NCI-H187 treated with DMSO at 0.1 percent for 48 hours (cell line): ENCODE measurements at places on chromosomes 2 and 18.

DNA sequence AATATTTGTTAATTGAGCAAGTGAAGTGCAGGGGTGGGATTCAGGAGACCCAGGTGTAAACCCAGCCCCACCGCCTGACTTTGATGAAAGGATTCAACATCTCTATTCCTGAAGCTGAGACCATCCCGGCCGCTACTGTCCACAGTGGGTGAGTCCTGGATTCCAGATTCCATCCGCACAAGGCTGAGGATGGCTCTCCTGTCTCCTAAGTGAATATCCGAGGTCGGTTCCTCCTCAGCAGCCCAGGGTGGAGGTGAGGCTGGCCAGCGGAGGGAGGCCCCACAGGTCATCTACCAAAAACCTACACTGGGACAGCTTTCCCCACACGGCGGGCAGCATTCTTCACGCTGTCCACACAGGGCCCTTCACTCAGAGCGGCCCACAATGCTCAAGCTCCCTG lies 57.6 kb downstream of the ACKR3 start:
- no peak for DNase-seq

DNA sequence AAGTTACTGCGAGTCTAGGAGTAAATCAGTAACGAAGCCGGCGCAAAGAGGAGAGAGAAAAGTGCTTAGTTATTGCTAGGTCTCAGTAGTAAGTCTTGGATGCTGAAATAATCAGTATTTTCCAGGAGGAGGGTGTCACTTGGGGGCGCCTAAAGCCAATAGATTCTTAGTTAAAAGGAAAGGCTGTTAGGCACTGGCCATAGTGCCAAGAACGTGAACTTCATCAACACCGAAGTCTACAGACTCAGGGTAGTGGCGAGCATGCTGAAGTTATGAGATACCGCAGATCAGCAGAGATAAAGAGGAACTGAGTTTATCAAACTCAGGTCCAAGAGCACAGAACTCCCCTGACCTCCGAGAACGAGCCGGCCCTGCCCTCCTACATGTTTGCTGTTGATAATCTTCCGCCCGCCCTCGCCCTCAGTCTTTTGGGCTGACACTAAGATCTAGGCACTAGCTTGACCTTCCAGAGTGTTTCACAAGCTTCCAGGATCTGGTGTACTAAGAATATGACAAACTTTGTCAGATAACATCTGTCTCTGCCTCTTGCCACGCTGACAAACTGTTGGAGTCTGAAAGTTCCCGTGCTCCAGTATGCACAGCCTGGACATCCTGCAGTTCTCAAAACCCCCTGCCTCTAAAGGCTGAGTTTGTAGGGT lies 49.2 kb downstream of the CYB5A start:
- DNase-seq = no peak

- no peak for DNase-seq
Measured at GRCh38 chr2:14826518-14826917, 194.0 kb downstream of the LRATD1 start.

DNA sequence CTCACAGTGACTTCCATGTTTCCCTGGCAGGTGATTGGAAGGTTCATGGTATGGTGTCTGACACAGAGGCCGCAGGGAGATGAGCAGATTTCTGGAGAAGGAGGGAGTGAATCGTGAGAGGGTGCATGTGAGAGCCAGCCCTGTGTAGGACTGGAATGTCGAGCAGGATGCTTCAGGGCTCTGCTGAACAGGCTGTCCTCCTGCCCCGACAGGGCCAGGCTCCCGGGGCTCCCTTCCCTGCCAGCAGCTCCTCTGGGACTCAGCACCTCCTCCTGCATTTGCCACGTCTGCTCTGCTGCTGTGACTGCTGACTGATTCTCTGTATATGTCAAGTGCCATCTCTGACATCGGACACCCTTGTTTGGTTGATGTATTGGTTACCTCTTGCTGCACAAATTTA lies 38.5 kb upstream of the INHBB start:
- DNase-seq = no peak

DNA sequence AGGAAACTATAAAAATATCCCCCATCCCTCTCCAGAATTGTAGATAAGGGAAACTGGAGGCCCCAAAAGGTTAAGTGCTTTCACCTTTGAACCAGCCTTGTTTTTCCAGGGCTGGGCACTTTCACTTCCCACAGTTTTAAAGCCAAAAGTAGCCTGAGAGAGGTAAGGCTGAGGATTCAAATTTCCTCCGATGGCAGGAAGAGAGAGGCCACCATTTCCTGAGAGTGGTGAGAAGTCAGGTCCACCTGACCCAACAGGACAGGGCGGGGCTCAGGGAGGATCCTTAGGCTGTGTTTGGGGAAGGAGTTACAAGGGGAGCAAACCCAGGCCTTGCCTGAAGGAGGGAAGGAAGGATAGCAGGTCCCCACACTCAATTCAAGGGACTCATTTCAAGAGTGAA lies 4.7 kb upstream of the TEX261 start:
- no peak for DNase-seq

- no peak for DNase-seq
Measured at GRCh38 chr18:10474309-10474708, 19.9 kb downstream of the APCDD1 start.

GRCh38 chr2:216520112-216520511 lies 21.5 kb downstream of the RPL37A start:
- no peak for DNase-seq

DNA sequence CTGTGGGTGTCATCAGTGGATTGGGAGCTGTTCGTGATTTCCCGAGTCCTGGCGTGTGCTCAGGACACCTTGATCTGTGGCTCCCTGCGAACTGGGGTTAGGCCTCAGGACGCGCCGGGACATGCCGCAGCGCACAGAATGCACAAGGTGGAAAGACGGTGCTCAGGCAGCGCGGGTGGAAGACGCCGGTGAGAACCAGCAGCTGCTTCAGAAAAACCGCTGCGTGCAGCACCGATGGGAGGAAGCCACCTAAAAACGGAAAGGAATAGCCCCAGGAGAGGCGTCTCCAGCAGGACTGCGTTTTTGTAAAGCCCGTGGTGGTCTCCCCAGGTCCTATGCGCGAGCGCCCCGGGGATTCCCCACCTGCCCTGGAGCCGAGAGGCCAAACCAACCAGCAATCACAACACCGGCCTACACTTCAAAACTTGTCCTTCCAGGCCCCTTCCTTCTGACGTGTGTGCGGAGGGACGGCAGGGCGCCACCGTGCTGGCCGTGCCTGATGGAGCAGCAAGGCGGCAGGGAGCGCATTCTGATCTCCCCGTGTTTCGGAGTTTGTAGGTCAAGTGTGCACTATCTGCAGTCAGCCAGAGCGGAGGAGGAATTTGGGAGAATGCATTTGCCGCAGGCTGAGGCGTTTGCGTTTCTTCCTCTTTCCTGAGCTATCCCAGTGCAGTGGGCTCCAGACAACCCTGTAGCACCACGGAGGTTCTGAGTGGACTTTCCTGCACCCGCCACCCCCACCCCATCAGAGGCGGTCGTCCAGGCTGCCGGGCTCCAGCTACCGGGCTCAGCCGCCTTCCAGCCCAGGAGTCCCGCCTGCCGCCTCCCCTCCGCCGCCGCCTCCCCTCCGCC lies 32.2 kb downstream of the RTP5 start:
- no peak for DNase-seq

DNA sequence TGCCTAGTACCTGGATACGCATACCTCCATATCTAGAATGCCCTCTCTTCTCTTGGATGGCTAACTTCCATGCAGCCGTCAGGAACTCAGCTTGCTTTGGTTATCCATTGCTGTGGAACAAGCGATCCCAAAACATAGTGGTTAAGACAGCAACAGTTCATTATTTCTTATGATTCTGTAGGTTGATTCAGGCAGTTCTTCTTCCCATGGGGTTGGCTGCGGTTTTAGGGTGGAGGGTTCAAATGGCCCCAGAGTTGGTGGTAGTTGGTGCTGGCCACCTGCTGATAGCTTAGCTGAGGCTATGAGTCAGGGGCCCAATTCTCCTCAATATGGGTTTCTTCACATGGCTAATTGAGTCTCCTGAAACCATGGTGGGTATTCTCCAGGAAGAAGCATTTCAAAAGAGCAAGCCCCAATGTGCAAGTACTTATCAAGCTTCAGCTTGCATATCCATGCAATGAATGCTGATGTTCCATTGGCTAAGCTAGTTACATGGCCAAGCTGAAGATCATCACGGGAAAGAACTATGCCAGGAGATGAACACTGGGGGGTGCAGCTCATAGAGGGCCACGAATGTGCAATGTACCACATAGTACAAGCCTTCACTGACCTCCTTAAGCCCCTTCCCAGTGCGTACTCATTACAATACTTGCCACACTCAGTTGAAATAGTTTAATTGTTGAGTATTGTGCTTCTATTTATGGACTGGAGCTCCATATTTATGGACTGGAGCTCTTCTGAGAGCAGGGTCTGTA lies 10.0 kb upstream of the RHOB start:
- DNase-seq = no peak

GRCh38 chr2:210072922-210073509 lies 70.6 kb downstream of the RPE start:
- no peak for DNase-seq
